Karpas-422 (cell line): ENCODE measurements at places on chromosomes 1 and 21. TPM values are rescaled to one million over a fixed set of nuclear protein-coding genes. Genes with fewer than 3 reads are reported as not detected.
A peak's percentile ranks its signal among the peaks of the same experiment; 100 is the strongest.

- DNase-seq: no peak
Measured at GRCh38 chr1:206941766-206942418, 4.4 kb downstream of the PIGR start.

DNA sequence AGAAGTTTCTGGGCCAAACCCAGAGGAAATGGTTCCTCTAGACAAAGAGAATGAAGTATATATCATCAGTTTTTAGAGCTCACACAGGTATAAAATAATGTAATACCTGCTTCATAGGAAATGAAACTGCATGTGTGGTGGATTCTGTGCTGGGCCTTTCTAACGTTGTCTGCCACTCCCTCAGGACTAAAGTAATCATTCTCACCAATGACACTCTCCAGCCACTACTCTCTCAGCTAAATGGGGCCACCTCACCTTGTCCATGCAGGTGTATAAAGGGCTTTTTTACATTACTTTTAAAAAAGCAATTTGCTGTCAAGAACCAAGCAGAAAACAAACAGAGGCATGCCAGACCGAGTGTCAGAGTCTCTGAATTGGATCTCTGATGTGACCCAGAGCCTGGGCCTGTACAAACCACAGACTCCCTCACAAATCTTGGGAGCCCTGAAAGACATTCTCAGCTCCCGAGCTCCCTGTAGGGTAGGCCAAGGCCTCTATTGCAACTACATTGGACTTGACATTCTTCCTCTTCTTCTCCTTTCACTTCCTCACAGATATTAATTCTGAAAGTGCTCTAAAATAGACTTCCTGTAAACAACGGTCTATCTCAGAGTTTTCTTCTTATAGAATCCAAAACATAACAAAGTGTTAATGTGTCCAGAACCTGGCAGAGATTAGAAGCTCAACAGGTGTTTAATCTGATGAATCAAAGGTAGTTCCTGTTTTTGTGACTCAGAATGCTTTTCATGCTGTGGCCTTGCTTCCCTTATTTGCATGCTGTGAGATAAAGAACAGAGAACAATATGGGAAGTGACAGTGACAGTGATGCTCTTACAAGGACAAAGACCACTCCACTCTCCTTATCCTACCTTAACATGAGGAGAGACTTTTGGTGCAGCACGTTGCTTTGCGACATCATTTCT, 8.6 kb downstream of the AIM2 start:
- DNase-seq: peak; percentile 90

Gene ADORA1
- not detected in 2 replicates for total RNA-seq

Gene PLEKHN1
- total RNA-seq: 0.72 TPM in 1 of 2 replicates, not detected in the other

DNA sequence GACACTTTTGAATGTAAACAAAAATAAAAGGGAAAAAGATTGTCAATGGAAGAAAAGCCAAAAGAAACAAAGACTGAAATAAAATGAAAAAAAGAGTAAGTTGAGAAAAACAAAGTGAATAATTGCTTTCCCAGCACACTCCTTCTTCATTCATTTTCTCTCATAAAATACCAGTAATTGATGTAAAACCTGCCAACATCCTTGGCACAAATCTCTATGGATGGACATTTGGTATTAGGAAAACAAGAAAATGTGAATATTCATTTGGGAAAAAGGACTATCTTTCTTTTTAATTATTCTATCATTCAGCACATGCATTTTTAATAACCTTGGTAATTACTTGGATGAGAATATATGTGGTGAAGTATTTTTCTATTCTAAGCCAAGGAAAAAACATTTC, 204.4 kb upstream of the TNR start:
- DNase-seq: no peak

Gene UTS2
- not detected in 2 replicates for total RNA-seq

GRCh38 chr1:200107004-200107470, 79.5 kb downstream of the NR5A2 start:
- no peak for DNase-seq

DNA sequence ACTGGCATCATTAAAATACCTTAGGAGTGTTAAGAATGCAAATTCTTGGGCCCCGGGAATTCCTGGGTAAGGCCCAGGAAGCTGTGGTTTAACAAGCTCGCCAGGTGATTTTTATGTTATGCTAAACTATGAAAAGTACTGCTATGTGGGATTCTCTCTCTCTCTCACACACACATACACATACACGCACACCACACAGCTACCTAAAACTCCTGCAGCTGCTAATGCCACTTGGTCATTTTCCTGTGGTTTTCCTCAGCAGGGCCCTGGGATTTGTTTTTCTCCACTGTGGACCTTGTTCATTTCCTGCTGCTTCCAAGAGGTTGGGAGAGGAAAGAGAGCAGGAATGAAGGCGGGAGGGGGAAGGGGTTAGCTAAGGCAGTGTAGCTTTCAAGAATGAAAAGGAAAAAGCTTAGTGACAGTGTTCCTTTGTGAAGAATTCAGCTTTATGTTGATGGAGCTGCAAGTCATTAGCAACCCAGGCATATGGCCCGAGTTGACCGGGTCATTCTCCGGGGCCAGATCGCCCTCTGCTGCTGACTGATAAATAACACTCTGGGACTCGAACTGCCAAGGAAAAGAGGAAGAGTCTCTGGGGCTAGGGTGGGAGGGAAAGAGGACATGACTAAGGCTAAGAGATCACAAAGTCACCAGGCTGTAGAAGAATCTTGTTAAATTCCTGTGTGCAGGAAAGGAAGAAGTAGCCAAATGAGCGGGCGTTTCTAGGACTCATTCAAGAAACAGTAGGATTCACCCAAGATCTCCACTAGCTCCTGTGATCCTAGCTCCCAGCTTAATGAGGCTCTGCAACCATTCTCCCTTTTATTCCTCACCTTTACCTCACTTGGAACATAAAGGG, 30.5 kb upstream of the LRIG2 start:
- DNase-seq: peak; percentile 83

GRCh38 chr1:230507236-230507635, 81.1 kb upstream of the PGBD5 start:
- DNase-seq: no peak

Gene AGMAT
- total RNA-seq: 3.3 and 8.6 TPM in 2 replicates

Gene FMO1
- total RNA-seq: not detected in 2 replicates

DNA sequence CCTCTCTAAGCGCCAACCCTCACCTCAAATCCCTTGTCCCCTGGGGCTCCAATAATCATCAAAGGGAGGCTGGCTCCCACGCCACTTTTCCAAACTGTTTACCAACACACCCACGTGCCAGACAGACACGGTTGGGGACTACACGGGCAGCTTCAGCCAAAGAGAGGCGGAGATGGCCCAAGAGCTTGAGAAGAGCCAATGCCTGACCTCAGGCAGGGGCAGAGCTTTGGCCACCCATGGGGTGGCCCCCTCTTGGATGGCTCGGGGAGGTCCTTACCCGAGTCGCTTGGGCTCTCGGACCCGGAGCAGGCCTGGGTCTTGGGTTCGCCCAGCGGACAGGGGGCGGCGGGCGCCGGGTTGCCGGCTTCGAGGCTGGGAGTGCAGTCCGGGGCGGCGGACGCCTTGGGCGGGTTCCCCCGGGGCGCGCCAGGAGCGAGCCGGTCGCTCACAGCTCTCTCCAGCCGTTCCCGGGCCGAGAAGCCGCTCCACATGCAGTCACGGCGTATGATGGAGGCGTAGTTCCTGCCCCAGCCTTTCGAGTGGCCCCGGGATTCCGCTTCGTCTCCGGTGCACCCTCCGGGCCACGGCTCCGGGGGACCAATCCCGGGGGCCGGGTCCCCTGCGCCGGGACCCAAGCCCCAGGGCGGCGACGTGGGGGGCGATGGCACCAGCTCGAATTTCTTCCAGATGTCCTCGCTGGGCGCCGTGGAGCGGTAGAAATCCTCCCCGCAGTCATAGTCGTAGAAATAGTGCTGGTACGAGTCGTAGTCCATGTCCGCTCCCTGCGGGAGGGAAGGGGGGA, 854 bp downstream of the MYCL start:
- DNase-seq: no peak

Gene RBP7
- total RNA-seq: not detected in 2 replicates

Gene UMODL1
- total RNA-seq: 2.3 and 2.5 TPM in 2 replicates

- DNase-seq: no peak
Measured at GRCh38 chr1:95201905-95202304, 32.1 kb upstream of the RWDD3 start.

GRCh38 chr1:48405400-48405799, 66.6 kb downstream of the SPATA6 start:
- no peak for DNase-seq

DNA sequence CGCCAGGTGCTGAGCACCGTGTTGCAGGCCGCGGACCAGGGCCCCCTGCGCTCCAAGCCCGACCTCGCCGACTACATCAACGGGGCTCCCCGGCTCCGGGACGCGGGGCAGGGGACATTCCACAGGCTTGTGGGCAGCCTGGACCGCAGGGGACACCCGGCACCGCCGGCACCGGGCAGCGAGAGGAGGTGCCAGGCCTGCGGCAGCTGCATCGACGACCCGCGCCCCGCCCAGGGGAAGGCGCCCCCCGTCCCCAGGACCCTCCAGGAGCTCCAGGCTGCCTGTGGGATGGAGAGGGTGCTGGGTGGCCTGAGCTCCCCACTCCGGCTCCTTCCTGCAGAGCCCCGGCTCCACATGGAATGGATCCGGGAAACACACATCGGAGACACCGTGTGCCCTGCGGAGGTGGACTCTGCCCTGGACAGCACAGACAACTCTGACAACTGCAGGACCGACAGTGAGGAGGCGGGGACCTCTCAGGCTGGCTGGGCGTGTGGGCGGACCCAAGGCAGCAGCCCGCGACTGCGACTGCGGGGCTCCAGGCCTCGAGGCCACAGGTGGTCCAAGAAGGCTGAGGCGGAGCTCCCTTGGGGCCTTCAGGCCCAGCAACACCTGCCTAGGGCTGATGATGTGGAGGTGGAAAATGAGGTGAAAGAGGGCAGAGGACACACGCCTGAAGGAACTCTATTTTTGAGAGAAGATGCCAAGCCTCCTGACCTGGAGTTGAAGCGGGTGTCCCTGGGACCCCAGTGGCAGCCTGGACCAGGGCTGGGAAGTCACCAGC, 22.8 kb downstream of the KIAA1614 start:
- peak; percentile 50 for DNase-seq

GRCh38 chr1:160874935-160875334, 10.0 kb downstream of the ITLN1 start:
- DNase-seq: no peak

GRCh38 chr1:231421546-231421970, 529 bp downstream of the EGLN1 start:
- DNase-seq: peak; percentile 79

GRCh38 chr1:106459418-106459817, 597.1 kb upstream of the PRMT6 start:
- DNase-seq: no peak

Gene LYPLA2
- 43.1 and 69.8 TPM in 2 replicates for total RNA-seq

Gene CFHR3
- total RNA-seq: not detected in 2 replicates

GRCh38 chr1:17841944-17842343, 86.8 kb downstream of the ACTL8 start:
- no peak for DNase-seq

DNA sequence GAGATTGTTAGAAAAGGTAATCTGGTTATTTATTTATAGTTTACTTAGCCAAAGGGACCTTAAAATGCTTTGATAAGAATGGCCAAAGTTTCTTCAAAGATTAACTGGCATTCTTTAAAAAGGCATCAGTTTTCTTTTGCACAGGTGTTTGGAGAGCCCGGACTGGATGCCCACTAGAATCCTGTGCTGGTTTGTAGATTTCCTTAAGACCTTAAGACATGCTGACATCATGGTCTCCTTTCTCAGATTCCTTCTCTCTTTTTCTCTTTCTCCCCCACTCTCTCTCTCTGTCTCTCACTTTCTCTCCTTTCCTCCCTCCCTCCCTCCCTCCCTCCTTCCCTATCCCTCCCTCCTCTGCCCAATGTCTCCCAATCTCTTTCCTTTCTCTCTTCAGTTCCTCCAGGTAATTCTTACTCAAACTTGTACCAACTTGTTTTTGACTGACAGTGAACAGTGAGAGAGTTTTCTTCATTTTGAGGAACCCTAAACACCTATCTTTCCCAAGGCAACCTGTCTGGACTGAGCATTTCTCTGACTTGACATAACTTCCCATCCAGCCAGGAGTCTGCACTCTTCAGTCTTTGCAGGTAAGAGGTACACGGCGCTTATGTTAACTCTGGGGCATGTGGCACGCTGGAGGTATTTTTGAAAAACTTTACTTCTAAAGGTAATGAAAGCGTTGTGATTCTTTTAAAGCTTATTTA, at the start of gene KCNJ15:
Gene KCNJ15 (plus strand): TSS at position 393 of the 704 bp plus-strand sequence. CDS start 42,271 bp downstream, outside the sequence.
- DNase-seq: no peak

DNA sequence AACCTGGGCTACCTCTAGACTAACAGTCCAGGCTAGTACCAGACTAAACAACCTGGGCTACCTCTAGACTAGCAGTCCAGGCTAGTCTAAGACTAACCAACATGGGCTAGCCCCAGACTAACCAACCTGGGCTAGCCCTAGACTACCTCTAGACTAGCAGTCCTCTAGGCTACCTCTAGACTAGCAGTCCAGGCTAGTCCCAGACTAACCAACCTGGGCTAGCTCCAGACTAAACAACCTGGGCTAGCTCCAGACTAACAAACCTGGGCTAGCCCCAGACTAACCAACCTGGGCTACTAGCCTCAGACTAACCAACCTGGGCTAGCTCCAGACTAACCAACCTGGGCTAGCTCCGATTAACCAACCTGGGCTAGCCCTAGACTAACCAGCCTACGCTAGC, 2.0 kb downstream of the TFF2 start:
- no peak for DNase-seq

DNA sequence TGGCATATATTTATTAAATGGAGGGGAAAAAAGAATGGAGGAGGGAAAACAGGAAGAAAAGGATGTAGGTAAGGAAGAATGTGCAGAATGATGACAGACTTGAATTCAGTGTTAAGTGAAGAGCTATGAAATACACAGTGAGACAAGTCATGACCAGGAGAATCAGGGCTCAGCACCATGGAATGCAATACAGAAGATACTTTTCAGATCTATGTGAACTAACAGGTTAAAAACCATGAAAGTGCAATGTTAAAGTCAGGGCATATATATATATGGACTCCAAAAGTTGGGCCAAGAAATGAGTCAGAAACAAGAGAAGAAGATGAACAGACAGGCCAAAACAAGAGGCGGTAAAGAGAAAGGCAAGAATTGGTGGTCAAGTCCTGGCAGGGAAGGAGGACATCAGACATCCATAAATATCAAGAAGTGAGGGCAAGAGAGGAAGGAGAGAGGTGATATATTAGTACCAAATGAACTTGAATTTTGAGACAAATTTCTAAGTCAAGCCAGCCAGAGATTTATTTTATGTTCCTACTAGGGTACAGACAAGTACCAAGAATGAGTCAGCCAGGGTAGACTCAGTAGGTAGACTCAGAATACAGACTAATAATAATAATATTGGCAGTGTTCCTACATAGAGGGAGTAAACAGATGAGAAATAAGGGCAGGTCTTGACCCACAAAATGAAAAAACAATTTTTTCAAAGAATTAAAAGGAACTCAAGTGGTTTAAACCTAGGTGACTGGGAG, 39.5 kb upstream of the MCOLN3 start:
- DNase-seq: no peak

Gene FCGR3B
- total RNA-seq: not detected in 2 replicates

Gene ANGPTL3
- not detected in 2 replicates for total RNA-seq

Gene ETV3
- total RNA-seq: 11.9 and 12.3 TPM in 2 replicates

Gene DNALI1
- total RNA-seq: not detected in 2 replicates

Gene CSF3R
- not detected in 2 replicates for total RNA-seq

GRCh38 chr21:41406340-41406739, 19.7 kb upstream of the MX1 start:
- DNase-seq: no peak

Gene SPATA46
- not detected in 2 replicates for total RNA-seq

- DNase-seq: no peak
Measured at GRCh38 chr1:116919802-116920201, 10.1 kb downstream of the PTGFRN start.

- peak; percentile 33 for DNase-seq
Measured at GRCh38 chr1:58345215-58346035, 201.1 kb downstream of the OMA1 start.

Gene EDARADD
- total RNA-seq: not detected in 2 replicates
